Inflammatory macrophage (primary cell): ENCODE measurements at places on chromosomes 16 and 17.

GRCh38 chr17:43384476-43384862, 14.3 kb upstream of the ARL4D start:
- no peak for DNase-seq

DNA sequence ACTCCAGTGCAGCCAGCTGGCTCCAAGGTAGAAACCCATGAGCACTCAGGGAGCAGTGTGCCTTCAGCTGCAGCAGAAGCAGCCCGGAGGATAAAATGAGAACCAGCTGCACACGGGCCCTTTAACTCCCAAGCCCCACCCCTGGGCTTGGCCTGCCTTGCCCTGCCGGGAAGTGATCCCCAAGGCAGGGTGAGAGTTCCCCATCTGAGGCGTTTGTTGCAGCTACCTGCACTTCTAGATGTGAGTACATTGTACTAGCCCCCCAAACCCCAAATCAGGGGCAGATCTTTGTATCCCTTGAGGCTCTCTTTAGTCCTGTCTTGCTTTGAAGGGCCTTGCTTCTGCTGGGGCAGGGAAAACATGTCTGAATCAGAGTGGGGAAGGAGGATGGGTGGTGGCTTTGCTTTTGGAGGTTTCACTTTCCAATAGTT, at the start of gene MVP:
Gene MVP, plus strand, starts transcription at position 192 of the 431 bp plus-strand sequence. CDS start 10,088 bp downstream, outside the sequence.
- DNase-seq, result peak; percentile 81

DNA sequence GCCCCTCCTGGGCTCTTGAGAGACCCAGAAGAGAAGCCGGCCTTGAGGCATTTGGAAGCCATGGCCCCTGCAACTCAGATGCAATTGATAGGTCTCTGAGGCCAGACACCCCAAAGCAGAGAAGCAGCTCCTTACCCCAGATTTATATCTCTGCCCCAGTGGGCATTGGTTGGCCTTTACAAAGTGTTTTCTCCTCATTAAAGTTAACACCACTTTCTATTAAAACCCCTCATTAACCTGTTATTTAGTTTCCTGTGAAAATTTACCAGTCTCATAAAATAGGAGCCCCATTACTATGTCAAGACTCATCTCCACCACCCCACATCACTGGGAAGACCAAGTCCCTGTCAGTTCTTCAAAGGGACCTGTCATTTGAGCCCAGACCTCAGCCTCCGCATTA, at the start of gene KRT35:
Gene KRT35, minus strand, starts transcription at position 116 of the 400 bp plus-strand sequence. Its CDS starts 54 bp downstream, at position 62.
- no peak for DNase-seq

GRCh38 chr17:52828621-52829020, 670.1 kb upstream of the CA10 start:
- DNase-seq, result no peak

DNA sequence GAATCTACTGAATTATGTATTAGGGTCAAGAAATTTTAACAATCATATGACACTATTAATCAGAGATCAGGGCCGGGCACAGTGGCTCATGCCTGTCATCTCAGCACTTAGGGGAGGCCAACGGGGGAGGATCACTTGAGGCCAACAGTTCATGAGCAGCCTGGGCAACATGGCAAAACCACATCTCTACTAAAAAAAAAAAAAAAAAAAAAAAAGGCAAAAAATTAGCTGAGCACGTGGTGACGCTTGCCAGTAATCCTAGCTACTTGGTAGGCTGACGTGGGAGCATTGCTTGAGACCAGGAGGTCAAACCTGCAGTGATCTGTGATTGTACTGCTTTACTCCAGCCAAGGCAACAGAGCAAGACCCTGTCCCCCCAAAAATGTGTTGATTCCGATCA, 52.5 kb upstream of the CLEC3A start:
- DNase-seq, result no peak
